ENCODE measurements at places on chromosomes 3 and 15.

GRCh38 chr15:76147906-76148570 is 88.3 kb downstream of the TMEM266 start:
- DNase-seq = peak; percentile 43

DNA sequence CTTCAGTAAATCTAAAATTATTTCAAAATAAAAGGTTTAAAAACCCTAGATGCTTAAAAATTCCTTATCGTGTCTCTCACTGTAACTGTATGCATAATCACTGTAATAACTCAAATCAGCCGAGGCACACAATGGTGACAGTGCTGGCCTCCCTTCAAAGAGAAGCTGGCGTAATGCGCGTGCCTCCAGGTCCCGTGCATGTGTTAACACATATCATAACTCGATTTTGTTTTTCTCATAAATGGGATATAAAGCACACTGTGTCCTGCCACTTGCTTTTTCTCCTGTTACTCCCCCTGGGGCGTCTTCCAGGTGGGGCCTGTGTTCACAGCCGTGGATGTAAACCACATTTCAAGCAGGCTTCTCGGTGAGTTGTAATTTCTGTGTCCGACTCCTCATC is 56.0 kb downstream of the TPRA1 start:
- no peak for DNase-seq

DNA sequence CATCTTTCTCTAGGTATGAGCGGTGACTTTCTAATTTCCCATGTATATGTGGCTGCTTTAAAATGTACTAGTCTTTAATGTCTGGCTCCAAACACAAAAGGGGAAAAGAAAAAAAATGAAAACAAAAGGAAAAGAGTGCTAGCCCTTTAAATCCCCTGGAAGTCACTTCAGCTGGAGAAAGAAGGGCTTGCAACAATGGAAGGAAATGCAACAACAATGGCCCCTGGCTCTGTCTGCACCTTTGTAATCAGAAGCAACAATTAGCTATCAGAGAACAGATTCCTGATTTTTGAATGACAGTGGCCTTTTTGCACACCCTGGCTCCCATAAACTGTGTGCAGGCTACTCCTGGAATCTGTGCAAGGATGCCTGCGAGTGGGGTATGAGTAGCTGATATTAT is 591.2 kb downstream of the FHIT start:
- no peak for DNase-seq

DNA sequence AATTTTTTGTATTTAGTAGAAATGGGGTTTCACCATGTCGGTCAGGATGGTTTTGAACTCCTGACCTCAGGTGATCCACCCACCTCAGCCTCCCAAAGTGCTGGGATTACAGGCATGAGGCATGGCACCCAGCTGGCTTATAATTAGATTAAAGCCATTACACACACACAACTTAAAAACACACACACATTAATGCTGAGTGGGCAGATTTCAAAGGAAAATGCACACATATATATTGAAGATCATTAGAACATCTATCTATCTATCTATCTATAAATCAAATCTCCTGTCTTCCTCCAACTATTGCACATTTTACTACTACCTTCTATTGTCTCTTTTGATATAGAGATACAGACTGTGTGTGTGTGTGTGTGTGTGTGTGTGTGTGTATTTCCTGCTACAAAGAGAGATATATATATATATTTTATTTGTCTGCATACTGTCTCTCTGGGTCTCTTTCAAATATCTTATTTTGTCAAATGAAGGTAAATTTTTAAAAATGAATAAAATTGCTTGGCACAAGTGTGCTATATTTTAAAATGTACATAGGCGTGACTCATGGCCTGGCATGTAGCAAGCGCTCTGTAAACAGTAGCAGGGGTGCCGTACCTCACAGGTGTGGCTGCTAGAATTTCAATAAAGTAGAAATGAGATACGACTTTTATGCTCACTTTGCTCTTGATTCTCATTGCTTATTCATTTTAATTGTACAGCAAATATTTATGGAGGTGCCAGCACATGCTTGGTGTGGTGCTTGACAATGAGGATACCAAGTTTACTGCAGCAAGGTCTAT is 655.8 kb downstream of the AGBL1 start:
- no peak for DNase-seq

GRCh38 chr3:148848410-148848809 is 16.7 kb upstream of the CPA3 start:
- no peak for DNase-seq

GRCh38 chr3:42151596-42152168 is 60.5 kb downstream of the TRAK1 start:
- DNase-seq = no peak

GRCh38 chr3:111238885-111239284 is 167.3 kb downstream of the NECTIN3 start:
- peak; percentile 32 for DNase-seq

- DNase-seq = no peak
Observed at GRCh38 chr3:195241592-195242355, 29.2 kb downstream of the XXYLT1 start.

DNA sequence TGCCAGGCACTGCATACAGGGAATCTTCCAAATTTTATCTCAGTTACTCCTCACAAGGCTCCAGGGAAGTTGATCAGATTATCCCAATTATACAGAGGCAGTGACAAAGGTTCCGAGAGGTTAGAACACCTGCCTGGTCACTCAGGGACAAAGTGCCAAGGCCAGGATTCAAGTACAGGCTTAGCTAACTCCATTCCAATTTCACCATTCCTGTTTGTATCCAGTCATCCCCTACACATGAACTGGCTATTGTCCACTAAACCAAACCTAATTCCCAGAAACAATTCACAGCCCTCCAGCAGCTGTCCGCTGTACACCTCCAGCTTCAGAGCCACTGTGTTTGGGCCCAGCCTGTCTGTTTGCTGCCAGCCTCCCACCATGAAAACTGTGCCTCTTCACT is 16.0 kb downstream of the MUC13 start:
- no peak for DNase-seq

DNA sequence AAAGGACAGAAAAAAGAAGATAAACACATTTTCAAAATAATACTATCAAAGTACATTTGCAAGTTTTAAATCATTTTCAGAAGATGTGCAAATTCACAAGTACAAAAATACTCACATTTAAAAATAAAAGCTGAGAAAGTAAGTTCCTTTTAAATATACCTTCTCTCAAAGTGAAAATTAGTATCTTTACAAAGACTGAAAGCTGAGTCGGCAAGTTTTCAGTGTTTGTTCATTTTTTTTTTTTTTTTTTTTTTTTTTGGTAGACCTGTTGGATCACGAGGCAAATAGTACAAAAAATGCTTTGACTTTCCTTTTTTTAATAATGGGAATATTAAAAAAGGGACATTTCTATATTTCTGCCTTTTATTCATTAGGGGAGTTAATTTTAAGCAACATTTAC is 317.8 kb downstream of the LSAMP start:
- no peak for DNase-seq

GRCh38 chr3:165254812-165255211 is 58.6 kb upstream of the SLITRK3 start:
- peak; percentile 59 for DNase-seq

GRCh38 chr3:130473416-130473815 is 43.6 kb upstream of the COL6A6 start:
- DNase-seq = no peak

DNA sequence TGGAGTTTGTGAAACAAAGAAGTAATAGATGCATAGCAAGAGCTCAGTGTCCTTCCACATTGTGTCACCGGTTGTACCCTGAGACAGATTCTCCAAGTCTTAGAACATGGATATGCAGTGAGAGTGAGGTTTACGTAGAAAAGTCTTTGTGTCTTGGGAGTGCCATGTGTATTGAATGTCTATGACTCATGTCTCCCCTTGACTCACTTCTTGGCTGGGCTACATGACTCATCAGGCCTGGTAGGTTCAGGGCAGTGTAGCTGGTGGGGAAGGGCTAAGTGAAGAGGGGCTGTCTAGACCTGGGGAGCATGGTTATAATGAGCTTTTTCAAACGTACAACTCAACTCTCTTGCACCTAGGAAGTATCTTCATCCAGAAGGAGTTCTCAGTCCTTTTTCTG is 167.4 kb downstream of the GAP43 start:
- DNase-seq = peak; percentile 99

Data from HT1080 (cell line).